ENCODE measurements at places on chromosomes 2 and 18.

- DNase-seq, result no peak
Measured at GRCh38 chr2:29062371-29062770, 12.0 kb downstream of the PCARE start.

GRCh38 chr18:25146512-25146910 lies 205.5 kb downstream of the ZNF521 start:
- no peak for DNase-seq

GRCh38 chr2:124267794-124268193 lies 242.7 kb downstream of the CNTNAP5 start:
- no peak for DNase-seq

- no peak for DNase-seq
Measured at GRCh38 chr2:41905597-41906337, 142.1 kb upstream of the PKDCC start.

DNA sequence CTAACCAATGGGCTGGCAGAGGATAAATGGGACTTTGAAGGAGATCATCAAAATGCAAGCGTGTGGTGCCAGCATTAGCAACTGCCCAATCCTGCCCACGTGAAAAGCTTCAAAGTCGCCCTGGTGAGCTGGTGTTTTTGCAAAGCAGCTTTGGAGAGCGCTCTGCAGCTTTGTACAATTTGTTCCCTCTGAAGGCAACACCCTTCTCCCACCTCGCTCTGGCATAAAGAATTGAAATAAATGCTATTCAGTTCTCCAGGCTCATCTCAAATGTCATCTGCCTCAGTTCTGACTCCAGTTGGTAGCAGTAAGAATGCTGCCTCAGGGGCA lies 3.5 kb downstream of the COPS9 start:
- no peak for DNase-seq

DNA sequence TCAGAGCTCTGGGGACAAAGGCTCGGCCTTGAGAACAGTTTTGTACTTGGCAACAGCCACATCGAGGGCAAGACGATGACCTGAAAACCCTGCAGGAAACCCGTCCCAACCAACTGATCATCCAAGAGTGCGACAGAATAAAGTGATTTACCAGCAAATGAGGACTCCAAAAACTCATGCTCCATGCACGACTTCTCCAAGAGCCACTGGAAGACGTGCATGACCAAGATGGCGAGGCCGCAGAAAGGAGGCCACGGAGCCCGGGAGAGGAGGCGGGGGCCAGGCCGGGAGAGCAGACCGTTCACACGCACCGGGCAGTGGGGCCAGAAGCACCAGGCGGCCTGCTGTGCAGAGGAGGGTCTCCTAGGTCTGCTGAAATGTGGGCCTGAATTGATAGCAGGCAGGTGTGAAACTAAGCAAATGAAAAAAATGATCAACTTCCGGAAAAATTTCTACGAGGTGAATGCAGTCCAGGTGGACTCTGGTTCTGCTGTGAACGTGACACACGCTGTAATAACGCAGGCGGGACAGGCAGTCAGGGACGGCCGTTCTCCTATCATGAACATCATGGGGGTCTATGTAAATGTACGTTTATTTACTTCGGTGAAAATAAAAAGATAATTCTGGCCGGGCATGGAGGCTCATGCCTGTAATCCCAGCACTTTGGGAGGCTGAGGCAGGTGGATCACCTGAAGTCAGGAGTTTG lies 252.2 kb downstream of the HDAC4 start:
- DNase-seq, result no peak

DNA sequence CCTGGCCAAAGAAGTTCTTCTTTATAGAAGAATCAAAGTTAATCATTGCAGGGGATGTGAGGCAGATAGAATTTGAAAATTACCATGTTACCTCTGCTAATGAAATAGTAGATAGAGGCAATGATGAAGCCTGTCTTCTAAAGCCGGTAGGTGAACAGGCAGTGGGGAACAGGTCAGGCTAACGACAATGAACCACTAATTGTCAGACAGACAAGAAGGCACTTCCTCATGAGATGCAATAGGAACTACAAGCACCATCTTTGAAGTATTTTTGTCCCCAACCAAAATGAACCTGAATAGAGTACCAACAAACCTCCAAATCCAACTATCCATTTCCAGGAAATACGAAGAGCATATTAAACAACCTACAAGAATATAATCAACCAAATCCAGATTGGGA lies 41.6 kb upstream of the RAB31 start:
- no peak for DNase-seq

All from cortex of kidney (tissue), 1 donor.